Pulmonary artery endothelial cell (primary cell): ENCODE measurements at places on chromosomes 6 and 20. TPM values are rescaled to one million over a fixed set of nuclear protein-coding genes. Genes with fewer than 3 reads are reported as not detected.

TSPO2 gene
- not detected in 2 replicates for total RNA-seq

PGBD1 gene
- total RNA-seq, result 7.3 and 10.2 TPM in 2 replicates

TMEM244 gene
- not detected in 2 replicates for total RNA-seq

GGTLC1 gene
- not detected in 2 replicates for total RNA-seq

PRSS35 gene
- total RNA-seq, result 0.07 TPM in 2 replicates

TMEM74B gene
- 0.07 TPM in 1 of 2 replicates, not detected in the other for total RNA-seq

CNKSR3 gene
- total RNA-seq, result 7.3 and 11.8 TPM in 2 replicates

OR2B2 gene
- total RNA-seq, result not detected in 2 replicates

MAP7 gene
- 0.66 and 0.74 TPM in 2 replicates for total RNA-seq

FOXO3 gene
- 15.5 and 20.0 TPM in 2 replicates for total RNA-seq

ZC3H12D gene
- 0.07 and 0.18 TPM in 2 replicates for total RNA-seq

GSTA3 gene
- not detected in 2 replicates for total RNA-seq

PLN gene
- 0.04 TPM in 1 of 2 replicates, not detected in the other for total RNA-seq

PLG gene
- not detected in 2 replicates for total RNA-seq

NKX2-4 gene
- not detected in 2 replicates for total RNA-seq

LIME1 gene
- 1.6 and 2.8 TPM in 2 replicates for total RNA-seq

LHFPL5 gene
- not detected in 2 replicates for total RNA-seq

SLC4A11 gene
- 3.0 and 4.3 TPM in 2 replicates for total RNA-seq

TUBB1 gene
- not detected in 2 replicates for total RNA-seq

LMBRD1 gene
- 11.9 and 12.6 TPM in 2 replicates for total RNA-seq

POU3F2 gene
- not detected in 2 replicates for total RNA-seq

MEI4 gene
- total RNA-seq, result not detected in 2 replicates

CALHM4 gene
- total RNA-seq, result 0.13 and 0.28 TPM in 2 replicates

MED20 gene
- total RNA-seq, result 31.0 and 50.1 TPM in 2 replicates

ADTRP gene
- 5.9 and 13.2 TPM in 2 replicates for total RNA-seq

OPN5 gene
- not detected in 2 replicates for total RNA-seq

ID4 gene
- under 0.01 and 0.04 TPM in 2 replicates for total RNA-seq

RGS17 gene
- 1.5 and 6.1 TPM in 2 replicates for total RNA-seq

TMC2 gene
- total RNA-seq, result not detected in 2 replicates

FYN gene
- 140 and 194 TPM in 2 replicates for total RNA-seq

FRMD1 gene
- total RNA-seq, result not detected in 2 replicates

PAX1 gene
- total RNA-seq, result not detected in 2 replicates

SRC gene
- 16.6 and 20.2 TPM in 2 replicates for total RNA-seq

STX11 gene
- 9.4 and 12.9 TPM in 2 replicates for total RNA-seq

B3GALT4 gene
- total RNA-seq, result 2.8 and 4.7 TPM in 2 replicates

MMP24 gene
- total RNA-seq, result 0.33 and 0.78 TPM in 2 replicates

PNLDC1 gene
- total RNA-seq, result 0.11 TPM in 1 of 2 replicates, not detected in the other

PDE10A gene
- total RNA-seq, result 7.1 and 9.8 TPM in 2 replicates

COL12A1 gene
- total RNA-seq, result 0.32 and 5.8 TPM in 2 replicates
